ENCODE measurements at places on chromosomes 4 and X.

GRCh38 chr4:83282049-83282535, 2.5 kb downstream of the COQ2 start:
- DNase-seq = no peak

DNA sequence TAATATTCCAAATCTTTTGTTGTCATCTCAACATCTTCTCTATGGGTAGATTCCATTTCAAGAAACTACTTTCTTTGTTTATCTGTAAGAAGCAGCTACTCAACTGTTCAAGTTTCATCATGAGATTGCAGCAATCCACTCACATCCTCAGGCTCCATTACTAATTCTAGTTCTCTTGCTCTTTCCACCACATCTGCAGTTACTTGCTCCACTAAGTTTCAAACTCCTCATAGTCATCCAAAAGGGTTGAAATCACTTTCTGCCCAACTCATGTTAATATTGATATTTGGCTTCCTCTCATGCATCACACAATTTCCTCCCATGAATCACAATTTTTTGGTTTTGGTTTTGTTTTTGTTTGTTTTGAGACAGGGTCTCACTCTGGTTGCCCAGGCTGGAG, 35.7 kb downstream of the ADH5 start:
- DNase-seq = no peak

DNA sequence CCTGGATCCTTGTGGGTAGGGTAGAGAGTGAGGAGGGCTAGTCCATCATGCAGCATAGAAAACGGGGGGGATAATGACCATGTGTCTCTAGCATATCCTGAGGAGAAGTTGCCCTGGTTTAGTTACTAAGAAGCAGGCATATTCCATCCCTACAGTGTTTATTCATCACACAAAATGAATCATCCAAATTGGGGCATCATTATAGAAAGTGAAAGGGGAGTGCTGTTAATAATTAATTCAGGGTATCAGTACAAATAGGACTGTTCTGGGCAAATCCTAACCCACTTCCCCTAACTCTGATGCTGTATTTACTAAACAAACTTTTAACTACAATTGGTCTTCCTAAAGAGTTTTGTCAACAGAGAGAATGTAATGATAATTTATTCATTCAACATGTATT, 281.1 kb upstream of the ARX start:
- DNase-seq = no peak

- DNase-seq = no peak
Observed at GRCh38 chrX:134324359-134324758, 87.4 kb downstream of the CCDC160 start.

- DNase-seq = no peak
Observed at GRCh38 chr4:149183638-149184037, 632.0 kb downstream of the IQCM start.

DNA sequence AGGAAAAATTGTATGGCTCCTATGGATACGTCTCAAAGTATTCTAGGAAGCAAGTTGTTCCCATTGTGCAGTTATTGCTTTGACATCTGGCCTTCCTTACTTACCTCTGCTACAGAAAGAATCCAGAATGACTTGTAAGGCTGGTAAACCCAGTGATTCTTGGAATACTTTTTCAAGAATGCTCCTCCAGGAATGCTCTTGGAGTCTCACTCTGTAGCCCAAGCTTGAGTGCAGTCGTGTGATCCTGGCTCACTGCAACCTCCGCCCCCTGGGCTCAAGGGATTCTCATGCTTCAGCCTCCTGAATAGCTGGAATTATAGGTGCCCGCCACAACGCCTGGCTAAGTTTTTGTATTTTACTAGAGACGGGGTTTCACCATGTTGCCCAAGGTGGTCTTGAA, 38.1 kb downstream of the GAB1 start:
- DNase-seq = no peak

- no peak for DNase-seq
Observed at GRCh38 chrX:23035493-23035892, 35.7 kb downstream of the DDX53 start.

- no peak for DNase-seq
Observed at GRCh38 chr4:88179261-88179660, 20.8 kb upstream of the ABCG2 start.

- no peak for DNase-seq
Observed at GRCh38 chrX:148133105-148133725, 152.1 kb downstream of the FMR1NB start.

- DNase-seq = no peak
Observed at GRCh38 chr4:95061220-95061619, 303.5 kb downstream of the BMPR1B start.

All from hippocampal formation (tissue), 2 donors.